ENCODE measurements at places on chromosomes 3 and 15.

- no peak for DNase-seq
Observed at GRCh38 chr3:185767002-185767688, 57.7 kb downstream of the IGF2BP2 start.

DNA sequence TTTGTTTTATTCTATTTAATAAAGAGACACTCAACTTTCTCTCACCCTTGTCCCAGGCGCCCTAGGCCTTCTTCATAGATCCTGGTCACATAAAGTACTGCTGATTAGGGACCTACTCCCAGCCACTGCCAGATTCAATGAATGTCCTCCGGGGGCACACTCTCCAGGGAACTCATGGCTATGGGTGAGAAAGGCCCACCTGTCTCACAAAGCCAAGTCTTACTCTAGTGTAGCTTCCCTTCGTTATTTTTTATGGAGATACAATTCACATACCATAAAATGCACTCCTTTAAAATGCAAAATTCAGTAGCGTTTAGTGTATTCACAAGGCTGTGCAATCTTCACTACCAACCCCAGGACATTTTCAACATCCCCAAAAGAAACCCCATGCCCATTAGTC, 87.8 kb downstream of the ADCY5 start:
- no peak for DNase-seq

DNA sequence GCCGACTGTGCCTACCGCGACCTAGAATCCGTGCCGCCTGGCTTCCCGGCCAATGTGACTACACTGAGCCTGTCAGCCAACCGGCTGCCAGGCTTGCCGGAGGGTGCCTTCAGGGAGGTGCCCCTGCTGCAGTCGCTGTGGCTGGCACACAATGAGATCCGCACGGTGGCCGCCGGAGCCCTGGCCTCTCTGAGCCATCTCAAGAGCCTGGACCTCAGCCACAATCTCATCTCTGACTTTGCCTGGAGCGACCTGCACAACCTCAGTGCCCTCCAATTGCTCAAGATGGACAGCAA, 1.4 kb downstream of the ISLR start:
- no peak for DNase-seq

GRCh38 chr15:84659904-84660781, 2.1 kb upstream of the NMB start:
- no peak for DNase-seq

All from RPMI7951 (cell line).